GM10248 (cell line): ENCODE measurements at places on chromosomes 3 and 15.

DNA sequence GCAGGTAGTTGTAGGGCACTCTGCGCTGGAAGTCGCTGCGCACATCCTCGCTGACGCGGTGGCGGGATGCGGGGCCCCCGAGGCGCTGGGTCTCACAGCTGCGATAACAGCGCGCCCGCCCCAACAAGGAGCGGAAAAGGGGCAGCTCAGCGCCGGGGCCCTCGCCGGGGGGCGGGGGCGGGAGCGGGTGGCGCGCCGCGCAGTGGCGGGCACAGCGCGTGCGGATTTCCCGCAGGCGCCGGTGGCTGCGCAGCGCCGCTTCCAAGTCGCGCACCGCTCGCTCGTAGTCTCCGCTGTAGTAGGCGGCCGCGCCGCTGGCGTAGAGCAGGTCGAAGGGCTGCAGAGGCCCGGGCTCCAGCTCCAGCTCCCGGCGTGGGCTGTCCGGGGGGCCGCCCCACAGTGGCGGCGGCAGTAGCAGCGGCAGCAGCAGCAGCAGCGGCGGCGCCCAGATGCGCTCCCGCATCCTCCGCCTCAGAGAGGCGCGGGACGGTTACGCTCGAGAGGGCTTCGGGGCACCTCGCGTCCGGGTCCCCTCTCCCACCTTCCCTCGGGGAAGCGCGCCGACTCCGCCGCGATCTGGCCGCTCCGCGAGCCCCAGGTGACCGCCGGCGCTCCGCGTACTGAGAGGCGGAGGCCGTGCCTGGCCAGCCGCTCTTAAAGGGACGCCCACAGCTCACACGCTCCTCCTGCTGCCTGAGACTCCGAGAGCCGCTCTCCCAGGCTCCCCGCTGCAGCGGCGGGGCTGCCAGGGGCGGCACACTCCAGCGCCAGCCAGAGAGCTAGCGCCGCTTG is at the start of gene P3H2:
P3H2 (minus strand) TSS at position 629 of the 792 bp plus-strand sequence; CDS start at position 463, 166 bp downstream.
- peak; percentile 77 for DNase-seq

GRCh38 chr15:97875513-97876280 is 84.8 kb upstream of the ARRDC4 start:
- no peak for DNase-seq

GRCh38 chr3:16720367-16720940 is 115.2 kb upstream of the DAZL start:
- DNase-seq = no peak

GRCh38 chr15:64146885-64147681 is 4.4 kb upstream of the SNX22 start:
- no peak for DNase-seq

GRCh38 chr3:11956781-11957180 is 47.4 kb upstream of the SYN2 start:
- DNase-seq = no peak

DNA sequence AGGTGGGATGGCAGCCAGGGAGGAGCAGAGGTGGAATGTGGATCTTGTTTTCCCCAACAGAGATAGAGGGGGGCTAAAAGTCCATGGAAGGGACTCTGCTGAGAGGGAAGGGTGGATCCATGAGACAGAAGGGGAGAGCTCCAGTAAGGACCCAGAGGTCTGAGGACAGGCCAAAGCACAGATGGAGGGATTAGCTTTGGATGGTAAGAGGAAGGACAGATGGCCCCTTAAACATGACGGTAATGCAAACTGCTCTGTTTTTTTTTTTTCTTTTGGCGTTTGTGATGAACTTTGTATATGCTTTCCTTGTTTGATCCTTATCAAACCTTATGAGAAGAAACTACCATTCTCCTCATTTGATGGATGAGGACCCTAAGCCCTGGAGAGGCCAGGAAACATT is 96.2 kb downstream of the IGF1R start:
- no peak for DNase-seq

- no peak for DNase-seq
Measured at GRCh38 chr3:108079043-108079442, 11.8 kb downstream of the CD47 start.

DNA sequence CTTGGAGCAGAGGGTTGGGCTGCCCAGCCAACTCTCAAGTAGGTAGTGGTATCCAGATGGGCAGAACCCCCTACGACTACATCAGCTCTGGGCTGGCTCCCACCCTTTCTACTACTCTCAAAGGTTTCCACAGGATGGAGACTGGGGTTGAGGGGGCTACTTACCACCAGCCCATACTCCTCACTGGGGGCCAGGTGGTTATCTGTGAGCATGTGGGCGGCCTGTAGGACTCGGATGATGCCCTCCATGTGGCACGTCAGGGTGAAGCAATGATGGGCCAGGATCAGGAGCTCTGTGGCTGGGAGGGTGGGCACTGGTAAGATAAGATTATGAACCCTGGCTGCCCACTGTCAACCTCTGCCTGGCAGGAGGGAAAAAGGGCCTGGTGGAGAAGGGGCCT is 33.4 kb downstream of the EIF3J start:
- DNase-seq = no peak

DNA sequence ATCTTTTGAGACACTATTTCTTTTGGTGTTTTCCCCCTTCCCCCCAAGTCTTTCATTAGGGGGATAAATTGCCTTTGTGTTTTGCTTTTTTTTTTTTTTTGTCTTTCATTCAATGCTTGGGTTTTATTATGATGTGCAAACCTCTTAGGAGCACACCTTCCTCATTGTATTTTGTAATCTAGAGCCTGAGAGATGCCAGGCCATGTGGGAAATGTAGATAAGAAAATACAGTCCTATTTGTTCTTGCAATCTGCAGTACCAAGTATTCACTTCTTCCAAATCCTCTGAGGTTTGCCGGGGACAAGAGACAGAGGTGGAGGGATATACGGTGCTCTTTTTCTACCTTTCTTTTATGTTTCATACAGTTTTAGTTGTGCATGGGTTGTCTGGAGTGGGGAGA is 66.7 kb downstream of the LARS2 start:
- DNase-seq = no peak

DNA sequence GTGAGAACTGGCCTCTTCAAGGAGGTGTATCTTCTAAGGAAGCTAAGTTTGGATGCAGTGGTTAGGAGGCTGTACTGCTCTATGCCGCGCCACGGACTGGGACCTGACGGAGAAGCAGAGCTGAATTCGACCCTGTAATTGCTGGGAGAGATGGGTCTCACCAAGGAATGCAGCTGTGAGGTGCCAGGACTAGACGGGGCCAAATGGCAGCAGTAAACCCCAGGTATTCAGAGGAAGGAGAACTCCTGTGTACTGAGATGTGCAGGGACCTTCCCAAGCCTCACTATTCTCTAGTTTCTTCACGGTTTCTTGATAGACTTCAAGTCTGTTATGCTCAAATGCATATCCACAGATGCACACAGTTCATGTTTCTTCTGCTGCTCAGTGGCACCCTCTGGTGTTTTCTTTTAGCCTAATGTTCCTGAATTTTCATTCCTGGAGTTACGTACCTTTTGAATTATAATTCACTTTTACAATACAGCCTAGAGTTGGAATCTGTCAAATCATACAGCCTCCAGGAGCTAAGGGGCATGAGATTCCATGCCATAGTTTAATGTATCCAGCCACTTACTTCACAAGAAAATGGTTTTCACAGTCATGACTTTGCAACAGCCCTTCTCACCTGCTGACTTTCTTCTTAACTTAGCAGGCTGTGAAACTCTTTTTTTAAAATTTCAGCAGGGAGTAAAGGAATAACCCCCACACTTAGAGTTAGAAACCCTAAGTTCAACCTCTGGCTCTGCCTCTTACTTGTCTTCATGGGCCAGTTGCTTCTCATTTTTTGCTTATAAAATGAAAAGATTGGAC is 61.8 kb downstream of the GLDN start:
- no peak for DNase-seq

GRCh38 chr3:55571913-55572312 is 84.8 kb upstream of the WNT5A start:
- DNase-seq = no peak

DNA sequence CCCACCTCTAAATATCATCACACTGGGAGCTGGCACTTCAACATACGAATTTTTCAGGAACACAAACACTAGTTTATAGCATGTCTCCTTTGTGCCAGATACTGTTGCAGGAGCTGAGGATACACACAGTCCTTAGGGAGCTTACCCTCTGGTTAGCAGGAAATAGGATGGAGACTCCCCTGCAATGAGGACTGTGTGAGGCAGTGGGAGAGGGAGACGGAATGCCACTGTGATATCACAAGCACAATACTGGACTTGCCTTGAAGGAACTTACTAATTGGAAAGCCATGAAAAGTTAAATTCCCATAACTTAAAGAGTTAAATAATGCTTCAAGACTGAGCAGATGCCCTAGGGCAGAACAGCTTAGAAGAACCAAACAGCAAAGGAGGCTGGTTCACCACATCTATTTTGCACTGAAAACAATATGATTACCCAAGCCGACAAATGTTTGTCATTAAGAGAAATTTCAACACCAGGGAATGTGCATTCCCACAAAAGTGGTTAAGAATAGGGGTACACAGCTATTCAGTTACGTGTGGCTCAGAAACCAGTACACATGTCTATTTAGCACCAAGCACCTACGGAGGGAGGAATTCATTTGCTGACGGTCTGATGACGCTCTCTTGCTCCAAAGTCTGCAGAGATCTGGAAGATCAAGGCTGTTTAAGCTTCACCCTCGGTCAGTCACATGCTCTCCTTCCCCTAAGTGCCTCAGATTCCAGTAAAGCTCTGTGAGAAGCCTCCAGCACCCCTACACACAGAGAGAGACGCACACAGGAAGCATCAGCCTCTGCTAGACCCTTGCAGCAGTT is 5.2 kb downstream of the TBC1D2B start:
- no peak for DNase-seq

- DNase-seq = no peak
Measured at GRCh38 chr3:129289201-129289921, 10.7 kb downstream of the HMCES start.

DNA sequence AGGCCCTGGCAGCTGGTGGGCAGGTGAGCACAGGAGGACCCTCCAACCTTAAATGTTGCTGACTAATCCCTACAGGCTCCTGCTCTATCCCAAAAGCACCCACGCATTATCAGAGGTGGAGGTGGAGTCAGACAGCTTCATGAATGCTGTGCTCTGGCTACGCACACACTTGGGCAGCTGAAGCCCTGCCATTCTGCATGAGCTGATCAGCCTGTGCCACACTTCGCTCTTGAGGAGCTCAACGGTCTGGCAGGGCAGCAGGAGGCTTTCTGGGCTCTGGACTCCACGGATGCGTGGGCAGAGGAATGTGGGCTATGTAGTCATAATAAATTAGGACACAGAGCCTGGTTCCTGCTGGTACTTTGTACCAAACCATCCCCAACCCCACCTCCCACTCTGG is 6.1 kb downstream of the MST1 start:
- DNase-seq = no peak

- DNase-seq = no peak
Measured at GRCh38 chr3:16536996-16537395, 23.5 kb upstream of the RFTN1 start.

DNA sequence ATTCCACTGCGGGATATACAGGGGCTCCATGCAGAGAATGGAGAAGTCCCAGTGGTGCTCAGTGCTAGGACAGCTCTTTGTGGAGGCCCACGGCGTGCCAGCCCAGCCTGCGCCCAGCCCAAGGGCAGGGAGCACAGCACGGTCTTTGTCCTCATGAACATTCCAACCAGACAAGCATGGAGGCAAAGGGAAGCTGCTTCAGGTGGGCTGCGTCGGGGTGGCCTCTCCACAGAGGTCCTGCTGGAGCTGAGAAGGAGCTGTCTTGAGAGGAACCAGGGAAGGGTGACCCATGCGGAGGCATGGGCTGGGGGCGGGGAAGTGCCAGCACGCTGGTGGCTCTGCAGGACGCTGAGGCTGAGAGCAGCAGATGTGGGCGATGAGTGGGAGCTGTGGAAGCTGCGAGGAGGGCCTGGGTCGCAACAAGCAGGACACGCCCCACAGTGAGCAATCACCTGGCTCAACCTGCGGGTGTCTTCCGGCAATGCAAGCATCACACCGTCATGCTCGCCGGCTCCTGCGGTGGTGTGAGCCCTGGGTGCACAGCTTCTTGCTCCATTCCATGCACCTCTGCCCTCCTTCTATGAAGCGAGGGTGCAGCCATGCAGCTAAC is 14.0 kb upstream of the KLF15 start:
- no peak for DNase-seq

- no peak for DNase-seq
Measured at GRCh38 chr3:103953796-103954195, 1412.9 kb upstream of the ALCAM start.

GRCh38 chr3:72234391-72234790 is 449.4 kb upstream of the PROK2 start:
- DNase-seq = no peak

GRCh38 chr15:77487469-77487842 is 66.8 kb downstream of the HMG20A start:
- no peak for DNase-seq

DNA sequence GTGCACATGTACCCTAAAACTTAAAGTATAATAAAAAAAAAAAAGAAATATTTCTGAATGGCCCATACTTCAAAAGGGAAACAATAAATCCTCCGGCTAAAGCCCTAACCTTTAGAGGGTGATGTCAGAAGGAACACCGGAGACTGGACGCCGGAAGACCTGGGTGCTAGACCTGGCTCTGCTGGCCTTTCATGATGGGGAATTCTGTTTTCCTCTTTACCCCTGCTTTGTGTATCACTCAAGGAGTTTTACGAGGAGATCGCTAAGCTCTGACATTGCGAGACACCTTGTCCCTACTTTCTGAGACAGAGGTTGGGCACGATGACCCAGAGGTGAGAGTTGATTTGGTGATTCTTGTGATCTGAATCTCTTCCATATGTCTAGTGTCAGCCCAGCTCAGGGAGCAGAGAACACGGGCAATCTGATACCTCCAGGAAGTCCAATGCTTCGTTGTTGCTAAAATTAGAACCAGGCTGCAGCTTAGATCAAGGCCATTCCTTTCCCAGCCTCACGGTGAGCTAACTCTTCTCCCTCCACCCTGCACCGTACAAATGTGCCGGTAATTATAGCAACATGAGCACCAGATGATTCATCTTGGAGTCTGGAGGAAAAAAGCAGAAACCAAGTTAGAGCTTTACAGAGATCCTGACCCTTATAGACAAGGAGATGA is 42.0 kb upstream of the CFAP161 start:
- DNase-seq = no peak

GRCh38 chr3:84717894-84718293 is 240.9 kb upstream of the CADM2 start:
- no peak for DNase-seq

DNA sequence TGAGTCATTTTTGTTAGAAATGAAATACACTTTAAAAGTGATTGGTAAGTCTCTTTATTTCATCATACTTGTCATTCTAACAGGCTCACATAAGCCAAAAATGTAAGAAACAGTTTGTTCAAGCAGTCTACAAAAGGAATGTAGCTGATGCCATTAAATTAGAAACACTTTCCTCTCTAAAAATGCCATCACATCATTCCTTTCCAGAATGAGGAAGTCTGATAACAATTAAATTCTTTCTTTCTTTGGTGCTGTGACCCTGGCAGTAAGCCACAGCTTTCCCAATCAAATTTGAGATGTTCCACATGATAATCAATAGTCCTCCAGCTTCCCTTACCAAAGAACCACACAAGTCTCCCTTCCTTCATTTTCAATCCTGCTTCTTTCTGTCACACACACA is 9.4 kb upstream of the P2RY1 start:
- no peak for DNase-seq

GRCh38 chr3:113535898-113536297 is 3.5 kb downstream of the SIDT1 start:
- DNase-seq = no peak

- no peak for DNase-seq
Measured at GRCh38 chr3:153028381-153028780, 133.6 kb upstream of the RAP2B start.
